Dermis blood vessel endothelial cell (primary cell): ENCODE measurements at places on chromosomes 3 and 15. TPM values are rescaled to one million over a fixed set of nuclear protein-coding genes. Genes with fewer than 3 reads are reported as not detected.

GAP43 gene
- not detected in 2 replicates for total RNA-seq

REC114 gene
- total RNA-seq = not detected in 2 replicates

SERPINI2 gene
- not detected in 2 replicates for total RNA-seq

GRCh38 chr15:41927536-41927935, 33.7 kb upstream of the SPTBN5 start:
- DNase-seq = no peak

DNA sequence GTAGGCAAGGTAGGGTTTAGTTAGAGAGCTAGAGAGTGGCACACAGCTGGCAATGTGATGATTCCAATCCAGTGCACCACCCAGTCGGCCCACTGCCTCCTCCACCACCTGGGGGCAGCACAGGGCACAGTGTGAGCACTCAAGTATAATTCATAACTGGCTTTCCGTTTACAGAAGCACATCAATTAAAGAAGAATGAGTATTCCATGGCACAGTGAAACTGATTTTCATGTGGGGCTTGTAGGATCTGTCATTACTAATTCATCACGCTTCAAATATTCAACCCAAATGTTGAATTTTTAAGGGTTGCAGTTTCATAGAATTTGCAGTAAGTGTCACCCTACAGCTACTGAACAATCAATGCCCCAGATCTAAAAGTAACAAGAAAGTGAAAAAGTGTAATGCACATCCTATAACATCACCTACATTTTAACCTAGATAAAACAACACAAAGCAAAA, 149.9 kb downstream of the IGSF11 start:
- DNase-seq = peak; percentile 74

DNA sequence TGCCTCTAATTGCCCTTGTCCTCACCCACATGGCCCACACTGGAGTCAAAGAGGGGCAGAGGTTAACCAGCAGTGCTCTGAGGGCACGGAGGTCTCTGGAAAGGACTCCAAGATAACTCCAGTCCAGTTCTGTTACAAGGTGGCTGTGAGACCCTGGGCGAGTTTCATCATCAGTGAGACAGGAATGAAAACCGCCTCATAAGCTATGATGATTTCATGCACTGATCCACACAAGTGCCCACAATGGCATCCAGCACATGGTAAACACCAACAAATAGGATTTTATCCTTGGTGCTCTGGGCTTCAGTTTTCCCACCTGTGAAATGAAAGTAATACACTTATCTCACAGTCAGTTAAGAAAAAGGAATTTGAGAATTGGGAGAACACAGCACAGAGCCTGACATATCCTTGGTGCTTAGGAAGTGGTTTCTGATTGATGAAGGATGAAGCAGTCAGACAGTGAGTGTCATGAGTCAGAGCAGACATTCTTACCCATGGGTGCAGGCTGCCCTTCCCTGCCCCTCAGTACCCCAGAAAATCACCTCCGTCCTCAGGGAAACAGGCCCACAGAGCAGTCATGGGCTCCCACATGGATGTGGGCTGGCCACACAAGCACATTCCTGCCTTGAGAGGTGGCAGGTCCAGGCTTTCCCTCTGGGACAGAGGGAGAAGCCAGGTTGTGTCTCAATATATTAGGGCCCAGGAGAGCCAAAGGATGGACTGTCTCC, 48.4 kb downstream of the DAPK2 start:
- DNase-seq = no peak

DNA sequence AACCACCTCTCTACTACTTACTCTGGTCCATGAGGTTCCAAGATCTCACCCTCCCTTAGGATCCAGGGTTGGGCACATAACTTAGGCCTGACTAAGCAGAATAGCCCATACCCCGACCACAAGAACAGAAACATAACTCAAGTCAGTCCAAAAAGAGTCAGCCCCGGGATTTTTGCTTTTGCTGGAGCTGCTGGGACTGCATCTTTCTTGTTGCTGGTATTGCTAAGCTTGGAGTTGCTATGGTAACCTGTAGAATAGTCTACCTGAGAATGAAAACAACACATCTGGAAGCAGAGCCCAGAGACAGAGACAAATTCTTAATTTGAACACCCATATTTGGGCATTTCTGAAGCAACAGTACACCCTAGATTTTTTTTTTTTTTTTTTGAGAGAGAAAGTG, 6.5 kb downstream of the RUBCN start:
- DNase-seq = no peak

- no peak for DNase-seq
These were observed 23.5 kb downstream of the ALDH1A2 start for GRCh38 chr15:58042006-58042405.

- no peak for DNase-seq
These were observed 121.9 kb downstream of the TMEM266 start for GRCh38 chr15:76181705-76182107.

DNA sequence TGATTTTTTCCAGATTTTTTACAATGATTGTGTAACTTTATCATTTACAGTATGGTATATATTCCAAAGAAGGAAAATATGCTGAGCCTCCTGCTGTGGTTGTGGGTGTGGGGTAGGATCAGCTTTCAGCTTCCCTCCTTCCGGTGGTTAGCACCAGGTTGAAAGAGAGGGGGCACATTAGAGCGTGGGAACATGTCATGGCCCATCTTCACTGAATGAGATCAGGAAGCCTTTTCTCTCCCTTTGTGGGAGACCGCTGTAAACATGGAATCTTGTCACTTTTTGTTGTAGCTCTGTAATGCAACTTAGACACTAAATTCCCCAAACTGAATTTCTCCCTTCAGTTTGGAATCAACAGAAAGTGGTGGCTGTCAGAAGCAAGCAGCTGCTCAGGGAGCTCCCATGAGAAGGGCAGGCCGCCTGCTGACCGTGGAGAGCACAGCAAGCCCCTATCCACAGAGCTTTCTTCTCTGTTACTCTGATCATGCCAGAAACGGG, 86.7 kb upstream of the LIMD1 start:
- DNase-seq = peak; percentile 64
